ENCODE measurements at places on chromosomes 3 and 15.

DNA sequence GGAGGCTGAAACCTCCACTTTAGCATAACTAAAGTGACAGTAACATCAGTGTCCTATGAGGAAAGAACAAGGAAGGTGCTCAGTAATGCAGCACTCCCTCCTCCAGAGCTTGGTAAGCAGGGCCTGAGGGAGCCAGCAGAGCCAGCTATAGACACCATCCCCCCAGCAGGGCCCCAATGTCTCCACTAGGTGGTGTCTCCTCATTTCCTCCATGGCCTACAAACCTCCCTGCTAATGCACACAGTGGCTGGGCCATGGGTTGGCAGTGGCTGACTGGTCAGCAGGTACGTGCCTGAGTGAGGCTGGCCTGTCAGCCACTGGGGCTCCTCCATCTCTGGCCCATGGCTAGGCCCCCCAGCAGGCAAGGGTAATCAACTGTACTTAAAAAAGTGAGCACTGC is 13.6 kb downstream of the MRPS25 start:
- peak; percentile 68 for DNase-seq

GRCh38 chr3:127674101-127674721 is 1.5 kb downstream of the ABTB1 start:
- DNase-seq = no peak

DNA sequence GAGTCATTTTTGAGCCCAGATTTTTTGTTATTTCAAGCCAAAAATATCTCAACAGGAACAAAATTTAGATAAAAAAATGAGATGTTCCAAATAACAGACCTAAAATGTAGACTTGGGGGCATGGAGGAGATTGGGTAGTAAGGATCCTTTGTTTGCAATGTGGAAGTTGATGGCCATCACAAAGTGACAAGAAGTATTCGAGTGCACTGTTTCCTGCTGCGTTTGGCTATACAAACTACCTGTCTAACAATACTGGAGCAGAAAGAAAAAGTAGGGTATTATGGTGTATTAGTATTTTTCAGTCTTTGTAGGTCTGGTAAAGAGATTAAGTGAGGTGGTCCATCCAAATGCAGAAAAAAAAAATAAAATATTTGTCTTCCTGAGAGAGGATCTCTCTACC is 284.2 kb downstream of the C3orf38 start:
- no peak for DNase-seq

DNA sequence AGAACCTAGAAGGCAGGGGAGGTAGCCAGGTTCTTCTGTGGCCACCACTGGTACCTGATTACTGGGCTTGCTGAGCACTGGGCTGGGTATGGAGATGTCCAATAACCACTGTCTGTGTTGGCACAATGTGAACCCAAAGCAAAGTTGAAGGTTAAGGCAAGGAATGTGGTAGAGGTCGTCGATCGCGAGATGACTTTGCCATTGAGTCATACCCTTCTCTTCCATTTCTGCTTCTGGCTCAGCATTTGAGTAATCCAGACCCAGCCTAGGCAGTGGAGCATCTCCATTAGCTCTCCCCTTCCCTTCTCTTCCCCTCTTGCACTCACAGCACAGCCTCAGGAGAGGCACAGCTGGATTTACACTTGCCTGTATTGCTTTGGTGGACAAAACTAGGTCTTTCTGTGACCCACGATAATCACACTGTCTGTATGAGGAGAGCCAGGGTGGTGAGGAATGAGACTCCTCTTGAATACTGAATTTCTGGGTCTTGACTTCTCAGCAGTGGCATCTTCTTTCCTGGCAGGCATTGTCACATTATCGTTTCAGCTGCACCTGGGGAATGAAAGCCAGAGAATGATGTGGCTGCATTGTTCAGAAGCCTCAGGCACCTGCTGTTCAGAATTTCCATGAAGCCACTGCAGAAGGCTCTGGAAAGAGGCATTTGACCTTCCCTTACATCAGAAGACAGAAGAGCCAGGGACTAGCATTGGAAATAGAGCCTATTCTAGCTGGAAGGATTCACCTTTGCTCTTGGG is 272.6 kb downstream of the PDCD6IP start:
- DNase-seq = peak; percentile 16

DNA sequence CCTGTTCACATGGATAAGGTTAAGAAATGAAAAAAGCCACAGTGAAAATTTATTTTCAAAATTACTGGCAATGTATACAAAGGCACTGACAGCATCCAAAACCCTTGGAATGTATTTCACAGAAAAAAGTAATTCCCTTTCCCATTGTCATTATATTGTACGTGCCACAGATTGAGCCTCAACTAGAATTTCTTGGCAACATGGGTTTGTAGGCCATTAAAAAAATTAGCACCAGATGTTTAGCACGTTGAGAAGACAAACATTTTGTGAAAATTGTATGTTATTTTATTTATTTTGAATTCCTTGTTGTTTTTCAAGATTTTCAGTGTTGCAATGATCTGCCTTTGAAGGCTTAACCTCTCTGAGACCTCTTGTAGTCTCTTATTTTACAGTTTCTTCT is 76.3 kb upstream of the EPHB3 start:
- no peak for DNase-seq

DNA sequence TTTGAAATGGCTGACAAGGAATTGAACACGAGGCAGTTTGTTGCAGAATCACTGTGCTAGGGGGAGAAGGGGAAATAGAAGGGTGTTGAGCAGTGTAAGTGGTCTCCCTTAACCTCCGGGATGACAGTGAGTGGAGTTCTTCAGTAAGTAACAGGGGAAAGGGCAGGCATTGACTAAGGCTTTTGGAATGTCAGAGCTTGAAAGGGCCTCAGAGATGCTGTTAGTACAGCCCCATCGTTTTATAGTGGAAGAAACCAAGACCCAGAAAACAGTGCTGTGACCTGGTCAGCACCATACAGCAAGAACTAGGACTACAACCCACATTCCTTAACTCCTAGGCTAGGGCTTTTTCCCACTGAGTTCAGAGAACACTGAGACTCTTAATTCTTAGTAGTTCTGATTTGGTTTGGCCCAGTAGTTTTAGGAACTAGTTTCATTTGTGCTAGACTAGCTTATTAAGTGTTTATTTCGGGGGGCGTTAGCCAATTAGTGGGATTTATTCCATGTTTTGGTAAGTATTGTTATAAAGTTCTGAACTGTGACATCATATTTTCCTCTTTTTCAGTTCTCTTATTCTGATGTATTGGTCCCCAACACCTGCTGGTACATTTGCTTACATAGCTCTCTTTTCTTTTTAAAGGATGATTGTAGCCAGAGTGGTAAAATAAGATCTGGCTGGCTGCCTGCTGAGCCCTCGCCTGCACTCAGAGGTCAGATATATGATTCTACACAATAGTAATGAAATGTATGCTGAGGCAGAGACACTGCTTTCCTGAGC is 34.2 kb downstream of the RAB11A start:
- DNase-seq = no peak

DNA sequence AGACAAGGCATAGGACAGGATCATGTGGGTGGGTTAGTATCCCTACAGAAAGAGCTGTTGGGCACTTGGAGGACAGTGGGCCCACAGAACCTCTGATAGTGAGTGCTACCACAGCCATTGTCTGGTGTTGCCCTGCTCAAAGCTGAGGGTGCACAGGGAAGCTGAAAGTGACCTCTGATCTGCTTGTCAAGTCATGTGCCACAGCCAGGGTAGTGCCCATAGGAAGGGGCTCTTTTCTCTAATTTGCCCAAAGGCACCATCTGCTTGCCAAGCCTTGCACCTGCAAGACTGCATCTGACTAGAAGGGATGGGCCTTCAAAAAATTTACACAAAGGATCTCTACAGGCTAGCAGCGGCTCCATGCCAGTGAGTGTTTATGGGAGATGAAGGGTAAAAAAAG is 87.4 kb upstream of the GSK3B start:
- DNase-seq = no peak

DNA sequence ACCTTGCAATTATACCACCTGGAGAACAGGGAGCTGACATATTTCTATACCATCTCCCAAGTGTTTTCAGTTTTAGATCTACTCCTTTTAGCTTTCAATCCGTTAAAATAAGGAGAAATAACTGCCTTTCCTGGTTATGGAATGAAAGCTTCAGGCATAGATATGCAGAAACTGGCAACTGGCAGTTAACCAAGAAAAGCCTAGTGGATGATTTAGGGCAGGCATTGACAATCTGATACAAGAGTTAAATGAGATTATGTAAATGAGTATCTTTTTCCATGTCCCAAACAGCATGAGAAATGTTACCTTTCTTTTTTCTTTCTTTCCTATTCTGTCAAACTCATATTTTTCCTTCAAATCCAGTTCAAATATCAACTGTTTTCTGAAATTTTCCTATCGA is 689.1 kb upstream of the DPPA4 start:
- DNase-seq = no peak

DNA sequence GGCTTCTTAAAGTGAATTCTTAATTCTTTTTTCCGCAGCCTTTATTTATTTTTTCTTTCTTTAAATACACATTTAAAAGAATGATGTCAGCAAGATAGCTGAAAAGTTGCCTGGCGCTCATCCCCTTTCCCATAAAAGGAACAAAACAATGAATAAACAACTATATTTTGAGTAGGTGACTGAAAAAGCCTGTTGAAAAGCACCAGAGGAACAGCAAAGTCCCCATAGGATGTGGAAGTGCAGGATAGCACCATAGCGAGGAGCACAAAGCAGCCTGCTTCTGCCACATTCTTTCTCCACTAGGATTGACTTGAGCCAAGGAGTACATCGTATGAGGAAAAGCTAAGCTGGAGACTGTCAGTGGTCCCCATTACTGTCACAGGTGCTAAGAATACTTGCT is 754.9 kb downstream of the SQOR start:
- no peak for DNase-seq

GRCh38 chr3:171315101-171315500 is 145.1 kb downstream of the TNIK start:
- DNase-seq = no peak

DNA sequence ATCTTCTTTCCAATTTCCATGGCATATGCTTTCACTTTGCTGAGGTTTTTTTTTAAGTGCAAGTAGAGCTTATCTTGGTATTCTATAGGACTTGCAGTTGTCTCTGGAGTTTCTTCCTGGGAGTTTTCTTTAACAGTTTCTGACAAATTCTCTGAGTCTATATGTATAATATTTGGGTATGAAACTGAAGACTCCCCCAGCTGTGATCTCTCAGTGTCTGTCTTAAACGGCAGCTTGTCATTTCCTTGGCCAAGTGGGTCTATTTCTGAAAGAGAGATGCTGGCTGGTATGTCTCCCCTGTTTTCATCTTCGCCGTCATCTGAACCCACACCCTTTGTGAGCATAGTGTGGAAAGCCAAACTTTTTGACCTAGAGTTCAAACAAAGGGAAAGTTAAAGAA is 73.3 kb upstream of the PTX3 start:
- DNase-seq = no peak

DNA sequence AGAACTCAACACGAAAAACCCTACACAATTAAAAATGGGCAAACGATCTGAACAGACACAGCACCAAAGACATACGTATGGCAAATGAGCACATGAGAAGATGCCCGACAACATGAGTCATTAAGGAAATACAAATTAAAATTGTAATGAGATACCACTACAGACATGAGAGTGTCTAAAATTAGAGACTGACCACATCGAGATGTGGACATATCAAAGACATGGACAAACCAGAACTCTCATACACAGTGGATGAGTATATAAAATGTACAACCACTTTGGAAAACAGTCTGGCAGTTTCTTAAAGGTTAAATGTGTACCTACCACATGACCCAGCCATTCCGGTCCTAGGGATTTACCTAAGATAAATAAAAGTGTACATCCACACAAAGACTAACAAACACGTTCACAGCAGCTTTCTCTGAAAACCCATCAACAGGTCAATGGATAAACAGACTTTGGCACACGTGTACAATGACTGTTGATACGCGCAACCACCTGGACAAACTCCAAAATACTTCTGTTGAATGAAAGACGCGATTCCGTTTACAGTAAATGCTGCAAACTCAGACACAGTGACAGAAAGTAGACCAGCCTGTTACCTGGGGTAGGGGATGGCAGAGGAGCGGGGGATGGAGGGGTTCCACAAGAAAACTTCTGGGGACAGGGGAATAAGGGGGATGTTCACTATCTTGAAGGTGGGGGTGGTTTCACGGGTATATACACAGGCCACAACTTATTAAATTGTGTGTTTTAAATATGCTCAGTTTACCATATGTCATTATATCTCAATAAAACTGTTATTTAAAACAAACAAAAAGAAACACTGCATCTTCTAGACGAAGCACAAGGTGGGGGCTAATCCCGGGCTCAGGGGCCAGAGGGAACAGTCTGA is 2.1 kb downstream of the TNK2 start:
- peak; percentile 20 for DNase-seq

DNA sequence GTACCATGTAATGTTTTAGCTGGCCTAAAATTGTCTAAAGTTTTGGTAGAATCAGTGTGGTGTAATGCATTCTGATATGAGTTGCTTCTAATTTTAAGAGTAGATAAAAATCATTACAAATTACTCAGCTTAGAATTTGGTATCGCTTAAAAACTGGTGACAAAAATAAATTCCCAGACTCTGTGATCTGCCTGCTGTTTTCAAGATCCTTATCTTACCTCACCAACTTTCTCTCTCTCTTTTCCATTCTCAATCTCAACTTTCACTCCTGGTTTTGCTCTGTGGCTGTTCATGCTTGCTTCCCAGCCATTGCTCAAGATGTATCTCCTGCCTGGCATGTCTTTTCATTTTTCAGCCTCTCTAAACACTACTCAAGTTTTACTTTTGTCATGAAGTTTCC is 45.7 kb downstream of the TCF12 start:
- DNase-seq = no peak

DNA sequence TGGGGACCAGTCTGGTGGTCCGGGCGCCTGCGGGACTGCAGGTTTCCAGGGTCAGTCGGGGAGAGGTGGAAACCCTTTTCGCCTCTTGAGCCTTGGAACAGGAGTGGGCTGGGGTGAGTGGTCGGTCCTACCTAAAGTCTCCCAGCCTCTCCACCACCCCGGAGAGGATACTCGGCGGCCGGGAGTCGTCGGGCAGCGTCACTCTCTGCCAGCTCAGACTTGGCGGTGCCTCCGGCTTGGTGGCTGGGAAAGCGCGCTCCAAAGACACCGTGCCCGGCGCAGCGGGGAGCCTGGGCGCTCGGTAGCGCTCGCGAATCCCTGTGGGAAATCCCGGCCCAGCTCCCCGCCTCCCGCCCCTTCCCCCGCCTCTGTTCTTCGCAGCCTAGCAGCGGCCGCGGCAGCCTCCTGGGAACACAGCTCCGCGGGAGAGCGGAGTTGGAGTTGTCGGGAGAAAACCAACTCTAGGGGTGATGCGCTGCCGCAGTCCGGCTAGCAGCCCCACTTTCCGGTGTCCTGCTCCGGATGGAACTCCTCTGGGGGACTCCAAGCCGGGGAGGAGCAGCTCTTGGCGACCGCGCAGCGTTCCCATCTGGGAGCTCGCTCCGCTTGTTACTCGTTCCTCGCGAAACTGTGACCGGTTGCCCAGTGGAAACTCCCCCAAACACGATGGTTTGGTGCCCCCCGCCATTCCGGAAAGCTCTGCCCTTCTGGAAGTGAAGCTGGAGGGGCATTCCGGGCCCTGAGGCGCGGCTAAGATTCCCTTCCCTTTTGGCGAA is 1.4 kb downstream of the EPHB1 start:
- no peak for DNase-seq
